ENCODE measurements at places on chromosomes 4 and X.

- DNase-seq = no peak
These were observed 13.4 kb upstream of the NHS start for GRCh38 chrX:17361620-17362019.

DNA sequence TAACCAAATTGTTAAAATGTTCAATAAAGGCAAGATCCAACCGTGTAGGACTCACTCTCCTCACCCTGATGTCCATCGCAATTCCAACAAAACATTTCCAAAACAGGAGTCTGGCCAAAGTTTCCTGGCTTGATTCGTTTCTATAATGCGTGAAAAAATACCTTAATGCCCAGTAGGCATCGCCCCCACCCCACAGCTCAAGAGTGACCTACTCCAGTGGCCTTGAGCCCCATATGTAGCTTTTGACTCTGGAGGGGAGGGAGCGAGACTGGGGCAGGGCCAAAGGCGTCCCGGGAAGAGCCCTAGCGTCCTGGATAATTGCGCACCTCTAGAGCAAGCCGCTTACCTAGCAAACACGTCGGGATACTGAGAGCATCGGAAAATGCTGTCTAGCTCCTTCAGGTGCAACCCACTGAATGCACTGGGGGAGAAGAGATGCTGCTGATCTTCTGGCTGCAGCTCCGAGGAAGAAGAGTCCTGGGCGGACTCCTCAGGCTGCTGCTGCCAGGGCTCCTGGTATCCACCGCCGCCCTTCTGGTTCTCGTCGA lies 55.6 kb upstream of the NKAP start:
- no peak for DNase-seq

- DNase-seq = no peak
These were observed 214.4 kb upstream of the ARSJ start for GRCh38 chr4:114193624-114194399.

GRCh38 chr4:164768516-164768915 lies 14.6 kb downstream of the SMIM31 start:
- DNase-seq = peak; percentile 16

DNA sequence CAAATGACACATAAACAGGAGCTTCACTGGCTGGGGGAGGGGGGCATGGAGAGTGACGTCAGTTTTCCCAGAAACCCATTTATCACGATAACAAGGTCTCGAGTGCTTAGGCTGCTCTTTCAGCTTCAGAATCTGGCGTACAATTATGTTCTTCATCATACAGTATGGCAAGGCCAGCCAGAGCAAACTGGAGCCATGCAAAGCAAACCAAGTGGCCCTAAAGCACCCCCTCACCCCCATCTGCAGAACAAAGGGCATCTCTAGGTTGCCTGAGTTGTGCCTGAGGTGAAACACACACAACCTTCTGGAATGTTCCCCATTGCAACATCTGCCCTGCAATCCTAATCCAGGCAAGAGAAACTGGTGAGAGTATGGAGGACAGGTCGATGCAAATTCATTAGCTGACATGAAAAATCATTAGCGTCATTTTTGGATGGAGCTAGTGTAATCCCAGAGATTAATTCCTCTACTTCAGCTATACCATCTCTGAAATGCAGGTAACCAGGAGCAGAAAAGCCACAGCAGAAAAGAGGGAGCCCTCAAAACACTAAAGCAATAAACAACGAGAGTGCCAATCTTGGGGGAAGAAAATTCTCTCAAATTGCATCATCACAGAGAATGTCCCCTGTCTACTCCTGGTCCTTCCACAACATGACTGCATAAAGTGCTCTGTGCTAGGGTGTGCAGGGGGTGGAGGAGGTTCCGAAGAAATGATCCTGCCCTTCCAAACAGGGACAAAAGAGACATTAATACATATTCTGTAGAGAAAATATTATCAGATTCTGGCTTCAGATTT lies 1.8 kb downstream of the SEPTIN6 start:
- DNase-seq = no peak

DNA sequence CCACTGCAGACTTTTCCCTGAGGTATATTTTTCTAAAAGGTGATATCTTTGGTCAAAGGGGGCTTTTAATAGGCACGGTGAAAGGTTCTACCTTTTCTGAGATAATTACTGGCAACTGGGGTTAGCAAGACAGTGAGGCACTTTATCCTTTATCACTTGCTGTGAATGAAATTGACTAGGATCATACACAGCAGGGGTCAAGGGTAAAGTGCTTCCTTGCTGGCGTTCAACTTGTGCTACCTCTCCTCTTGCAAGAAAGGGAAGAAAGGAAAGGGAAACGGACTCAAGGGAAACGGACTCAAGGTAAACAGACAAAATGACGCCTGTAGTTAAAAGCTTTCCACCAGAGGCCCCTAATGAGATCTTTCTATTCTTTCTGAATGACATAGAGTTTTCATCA lies 78.6 kb upstream of the RAPGEF2 start:
- DNase-seq = no peak

GRCh38 chr4:121185960-121186359 lies 21.8 kb upstream of the TNIP3 start:
- no peak for DNase-seq

GRCh38 chr4:45241976-45242375 lies 515.6 kb upstream of the GNPDA2 start:
- peak; percentile 14 for DNase-seq

DNA sequence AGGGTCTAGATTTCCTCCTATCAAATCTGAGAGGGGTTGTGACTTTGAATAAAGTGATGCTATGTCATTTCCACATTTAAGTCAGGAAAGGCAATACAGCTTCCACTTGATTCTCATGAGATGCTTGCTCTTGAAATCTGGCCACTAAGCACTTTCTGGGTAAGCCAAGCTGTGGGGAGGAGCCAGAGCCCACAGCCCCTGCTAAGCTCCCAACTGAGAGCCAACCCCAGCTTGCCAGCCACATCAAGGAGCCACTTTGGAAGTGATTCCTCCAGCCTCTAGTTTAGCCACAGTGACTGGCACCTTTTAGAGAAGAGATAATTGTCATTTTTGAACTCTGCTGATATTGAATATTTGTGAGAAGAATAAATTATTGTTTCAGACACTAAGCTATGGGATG lies 1441.5 kb upstream of the IGFBP7 start:
- DNase-seq = no peak

GRCh38 chr4:72886602-72887001 lies 182.9 kb downstream of the COX18 start:
- DNase-seq = peak; percentile 15

- no peak for DNase-seq
These were observed 623.9 kb downstream of the BCOR start for GRCh38 chrX:39473812-39474211.

DNA sequence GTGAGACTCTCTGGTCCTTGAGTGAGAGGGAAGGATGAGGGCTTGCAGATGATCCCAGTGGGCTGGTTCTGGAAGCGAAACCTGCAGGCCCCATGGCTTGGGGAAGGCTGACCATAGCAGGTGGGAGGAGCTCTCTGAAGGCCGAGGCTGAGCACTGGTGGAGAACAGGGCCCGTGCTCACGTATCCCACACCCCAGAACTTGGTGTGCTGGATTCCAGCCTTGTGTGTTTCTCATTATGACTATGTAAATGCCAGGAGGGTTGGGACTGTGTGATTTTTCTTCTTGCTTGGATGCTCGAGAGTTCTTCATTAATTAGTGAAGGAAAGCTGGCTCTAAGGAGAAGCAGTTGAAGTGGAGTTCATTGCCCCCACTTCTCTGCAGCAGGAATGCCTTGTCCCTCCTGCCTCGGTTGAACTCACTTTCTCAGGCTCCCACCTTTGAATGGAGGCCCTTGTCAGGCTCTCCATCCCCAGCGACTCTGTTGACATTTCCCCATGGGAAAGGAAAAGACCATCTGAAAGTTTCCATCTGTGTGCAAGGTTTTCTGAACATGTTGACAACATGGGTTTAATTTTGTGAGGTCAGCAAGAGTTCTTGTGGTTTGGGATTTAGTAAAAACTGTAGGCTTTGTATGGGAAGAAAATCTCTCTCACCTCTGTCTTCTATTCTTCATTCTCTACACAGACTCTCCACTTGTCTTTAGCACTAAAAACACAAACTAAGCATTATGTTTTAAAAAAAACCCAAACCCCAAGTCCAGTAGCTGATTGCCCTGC lies 57.7 kb downstream of the TBL1X start:
- DNase-seq = no peak

GRCh38 chr4:110614976-110615352 lies 7.9 kb downstream of the PITX2 start:
- no peak for DNase-seq

GRCh38 chr4:186297013-186297645 lies 31.1 kb downstream of the F11 start:
- DNase-seq = peak; percentile 74

DNA sequence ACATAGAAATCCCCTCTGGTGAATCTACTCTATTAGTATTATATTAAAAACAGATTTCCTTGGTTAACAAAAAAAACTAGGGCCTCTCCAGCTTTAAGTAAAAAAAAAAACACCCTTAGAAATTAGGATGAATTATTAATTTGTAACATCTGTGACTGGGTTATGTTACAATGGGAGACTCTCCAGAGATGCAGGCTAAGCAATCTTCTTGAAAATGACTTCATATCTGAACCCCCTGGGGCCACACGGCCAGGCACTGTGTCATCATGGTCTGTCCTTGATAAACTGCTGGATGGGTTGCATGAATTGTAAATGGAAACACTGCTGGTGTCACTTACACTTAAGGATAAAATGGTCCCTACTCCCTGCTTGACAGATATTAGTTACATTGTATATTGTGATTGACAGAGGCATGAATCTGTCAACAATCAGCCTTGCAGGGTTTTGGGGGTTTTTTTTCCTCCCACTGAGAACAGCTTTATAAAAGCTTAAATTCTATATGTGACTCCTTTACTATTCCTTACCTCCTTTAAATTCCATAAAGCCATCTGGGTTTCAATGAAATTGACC lies 49.1 kb downstream of the PRKG2 start:
- DNase-seq = no peak

DNA sequence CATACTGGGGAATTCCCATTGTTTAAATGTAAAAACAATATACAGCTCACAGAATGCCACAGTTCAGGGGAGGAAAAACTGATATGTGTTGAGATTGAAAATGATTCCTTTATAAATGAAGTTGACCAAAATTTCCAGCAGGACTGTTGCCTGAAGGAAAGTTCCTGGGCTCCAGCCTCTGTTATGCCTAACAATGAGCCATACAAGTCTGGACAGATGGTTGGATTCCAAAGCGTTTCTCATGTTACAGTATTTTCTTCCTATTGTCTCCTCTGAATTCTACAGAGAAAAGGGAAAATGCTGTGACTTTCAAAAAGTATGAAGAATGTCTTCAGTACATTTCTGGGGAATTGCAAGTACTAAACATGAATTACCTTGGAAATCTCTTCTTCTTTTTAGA lies 73.3 kb downstream of the ALPK1 start:
- no peak for DNase-seq

- peak; percentile 6 for DNase-seq
These were observed 136.9 kb upstream of the VCX start for GRCh38 chrX:7706032-7706431.

GRCh38 chr4:7173841-7174449 lies 18.4 kb upstream of the SORCS2 start:
- no peak for DNase-seq

DNA sequence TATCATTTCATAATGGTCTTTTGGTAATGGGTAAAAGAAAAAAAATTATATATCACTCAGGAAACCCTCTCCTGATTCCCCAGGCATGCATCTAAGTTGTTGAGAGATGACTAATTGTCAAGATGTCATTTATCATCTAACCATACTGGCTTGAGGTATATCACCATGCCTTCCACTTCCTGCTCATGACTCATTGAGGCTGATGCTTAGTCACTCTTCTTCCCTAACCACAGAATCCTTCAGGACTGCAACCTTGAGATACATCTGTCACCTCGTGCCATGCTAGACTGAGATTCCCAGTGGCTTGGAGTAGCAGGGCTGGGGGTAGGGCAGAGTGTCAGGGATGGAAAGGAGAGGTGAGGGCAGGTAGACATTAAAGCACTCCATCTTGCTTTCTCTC lies 782.5 kb upstream of the INTU start:
- peak; percentile 93 for DNase-seq

- no peak for DNase-seq
These were observed 88.4 kb downstream of the PPP3CA start for GRCh38 chr4:101258883-101259282.

GRCh38 chr4:92045718-92046117 lies 258.0 kb upstream of the GRID2 start:
- no peak for DNase-seq

- no peak for DNase-seq
These were observed 79.4 kb downstream of the ADGRG4 start for GRCh38 chrX:136380010-136380769.

DNA sequence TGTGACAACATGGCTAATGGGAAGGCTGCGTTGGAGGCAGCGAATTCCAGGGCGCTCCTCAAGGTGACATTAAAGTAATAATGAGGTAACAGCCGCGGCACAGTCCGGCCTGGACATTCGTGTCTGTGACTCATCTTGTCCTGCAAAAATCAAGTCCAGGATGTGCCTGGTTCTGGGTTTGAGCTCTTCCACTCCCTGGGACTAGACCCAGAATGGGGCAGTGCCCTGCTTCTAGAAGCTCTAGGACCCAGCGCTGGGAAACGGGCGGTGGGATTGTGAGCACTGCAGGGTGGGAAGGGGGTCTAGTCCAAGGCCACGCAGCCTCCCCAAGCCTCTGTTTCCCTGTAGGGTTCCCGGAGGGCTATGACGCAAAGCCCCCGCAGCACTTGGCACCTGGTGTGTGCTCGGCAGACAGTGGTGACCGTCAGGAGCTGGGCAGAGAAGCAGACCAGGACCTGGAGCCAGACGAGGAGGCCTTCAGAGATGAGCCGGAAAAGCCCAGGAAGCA lies 34.9 kb downstream of the HMX1 start:
- DNase-seq = no peak

GRCh38 chr4:10694151-10694827 lies 9.7 kb upstream of the CLNK start:
- DNase-seq = peak; percentile 24

DNA sequence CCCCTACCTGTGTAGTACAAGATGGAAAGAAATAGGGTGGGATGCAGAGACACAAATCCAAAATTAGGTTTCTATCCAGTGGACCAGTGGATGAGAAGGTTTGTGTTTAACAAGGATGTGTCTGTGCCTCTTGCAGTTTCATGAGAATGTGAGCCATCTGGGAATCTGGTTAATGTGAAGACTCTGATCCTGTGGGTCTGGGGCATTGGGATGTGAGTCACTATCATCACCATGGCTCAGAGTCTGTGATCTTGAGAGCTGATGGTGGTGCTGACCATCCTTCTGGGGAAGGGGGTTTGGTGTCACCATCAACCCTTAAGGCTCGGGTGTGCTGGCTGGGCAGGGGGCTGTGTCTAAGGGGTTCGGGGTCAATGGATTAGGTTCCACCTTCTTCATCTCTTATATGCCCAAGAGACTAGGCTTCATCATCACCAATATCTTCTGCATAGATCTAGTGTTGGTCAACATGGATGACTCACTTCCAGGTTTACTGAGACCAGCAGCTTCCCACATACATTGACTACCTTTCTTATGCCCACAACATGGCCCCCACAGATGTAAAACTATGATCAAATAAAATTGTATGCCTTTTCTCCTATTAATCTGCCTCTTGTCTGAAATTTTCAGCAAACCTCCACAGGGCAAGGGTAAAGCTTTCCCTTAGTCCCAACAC lies 65.7 kb upstream of the MID1 start:
- no peak for DNase-seq

- DNase-seq = peak; percentile 4
These were observed 52.7 kb downstream of the COX7B2 start for GRCh38 chr4:46856333-46856732.
